ENCODE measurements at places on chromosomes 13 and 19.
A peak's percentile ranks its signal among the peaks of the same experiment; 100 is the strongest.

- H3K4me1 ChIP-seq, result no peaks in the 10 kb centered on the region
- no peaks in the 10 kb centered on the region for H3K27me3 ChIP-seq
- DNase-seq, result no peak
- H3K36me3 ChIP-seq, result no peaks in the 10 kb centered on the region
- no peak overlapping the region for H3K4me3 ChIP-seq
Observed at GRCh38 chr13:93270769-93271742, 44.4 kb downstream of the GPC6 start.

DNA sequence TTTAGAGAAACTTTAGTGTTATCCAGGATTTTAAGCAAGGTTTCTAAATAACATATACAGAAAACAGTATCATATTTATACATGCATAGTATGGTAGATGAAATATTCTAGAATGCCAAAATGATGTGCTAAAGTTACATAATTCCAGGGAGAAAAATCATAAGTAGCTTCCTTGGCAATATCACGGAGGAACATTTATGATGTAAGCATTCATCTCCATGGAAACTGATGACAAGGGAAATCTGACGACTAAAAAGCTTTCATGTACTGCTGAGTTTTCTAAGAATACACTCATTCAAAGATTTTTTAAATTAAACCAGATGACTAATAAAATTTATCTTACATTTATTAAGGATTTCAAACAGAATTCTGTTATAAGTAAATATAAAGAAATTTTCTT lies 4.7 kb downstream of the TEX30 start:
- H3K36me3 ChIP-seq, result peaks cover 26% of the 10 kb centered on the region
- H3K27me3 ChIP-seq, result no peaks in the 10 kb centered on the region
- no peak for DNase-seq
- H3K27ac ChIP-seq, result no peak overlapping the region
- H3K4me1 ChIP-seq, result peaks cover 5% of the 10 kb centered on the region

- no peaks in the 10 kb centered on the region for H3K4me1 ChIP-seq
- no peaks in the 10 kb centered on the region for H3K36me3 ChIP-seq
- H3K27ac ChIP-seq, result no peak overlapping the region
- no peak overlapping the region for H3K4me3 ChIP-seq
- peaks cover 69% of the 10 kb centered on the region for H3K27me3 ChIP-seq
- no peak for DNase-seq
Observed at GRCh38 chr19:5448374-5448773, 6.8 kb upstream of the ZNRF4 start.

DNA sequence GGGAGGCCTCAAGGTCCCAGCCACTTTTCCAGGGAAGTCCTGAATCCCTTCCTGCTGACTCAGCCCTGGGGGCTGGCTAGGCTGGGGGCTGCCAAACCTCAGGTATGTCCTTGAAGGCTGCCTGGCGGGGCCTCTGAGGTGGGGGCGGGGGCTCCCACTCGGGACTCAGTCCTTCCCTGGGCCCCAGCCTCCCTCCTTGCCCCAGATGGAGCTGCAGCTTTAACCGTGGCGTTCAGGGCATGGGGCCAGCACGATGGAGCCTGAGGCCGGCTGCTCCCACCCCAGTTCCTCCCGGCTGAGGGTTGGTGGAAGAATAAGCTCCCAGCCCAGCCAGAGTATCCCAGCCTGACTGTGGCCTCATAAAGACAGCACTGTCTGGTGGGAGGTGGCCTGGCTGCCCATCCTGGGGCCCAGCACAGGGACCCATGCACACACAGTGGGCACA lies 12.4 kb downstream of the CILP2 start:
- no peak for DNase-seq
- H3K4me3 ChIP-seq, result no peak overlapping the region
- H3K4me1 ChIP-seq, result peaks cover 6% of the 10 kb centered on the region
- H3K27me3 ChIP-seq, result no peaks in the 10 kb centered on the region
- H3K27ac ChIP-seq, result no peak overlapping the region

DNA sequence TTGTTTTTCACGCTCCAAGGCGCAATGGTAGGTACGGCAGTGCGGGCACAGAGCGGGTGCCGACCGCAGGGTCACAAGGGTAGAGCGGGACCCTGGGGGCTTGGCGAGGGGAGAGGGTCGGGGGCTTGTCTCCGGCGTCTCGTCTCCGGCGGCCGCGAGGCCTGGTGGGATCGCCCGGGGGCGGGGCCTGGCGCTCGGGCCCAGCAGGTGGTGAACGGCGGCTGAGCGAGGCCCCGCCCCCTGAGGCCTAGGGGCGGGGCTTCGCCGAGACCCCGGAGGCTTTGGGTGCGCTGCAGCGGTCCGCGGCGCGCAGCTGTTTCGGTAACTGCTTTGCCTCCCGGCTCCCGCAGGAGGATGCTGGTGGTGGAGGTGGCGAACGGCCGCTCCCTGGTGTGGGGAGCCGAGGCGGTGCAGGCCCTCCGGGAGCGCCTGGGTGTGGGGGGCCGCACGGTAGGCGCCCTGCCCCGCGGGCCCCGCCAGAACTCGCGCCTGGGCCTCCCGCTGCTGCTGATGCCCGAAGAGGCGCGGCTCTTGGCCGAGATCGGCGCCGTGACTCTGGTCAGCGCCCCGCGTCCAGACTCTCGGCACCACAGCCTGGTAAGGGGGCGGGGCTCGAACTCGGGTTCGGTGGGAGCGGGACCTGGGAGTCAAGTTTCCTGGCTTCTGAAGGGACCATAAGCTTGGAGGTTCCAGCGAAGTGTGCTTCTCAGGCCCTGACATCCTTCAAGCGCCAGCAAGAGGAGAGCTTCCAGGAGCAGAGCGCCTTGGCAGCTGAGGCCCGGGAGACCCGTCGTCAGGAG lies at the start of gene TSEN34:
Gene TSEN34 (plus strand): TSS at position 298 of the 800 bp plus-strand sequence. CDS start 57 bp downstream, at position 355.
- no peak for DNase-seq
- H3K4me3 ChIP-seq, result peak within 1 kb of the TSS; percentile 75
- no peaks in the 10 kb centered on the region for H3K27me3 ChIP-seq

DNA sequence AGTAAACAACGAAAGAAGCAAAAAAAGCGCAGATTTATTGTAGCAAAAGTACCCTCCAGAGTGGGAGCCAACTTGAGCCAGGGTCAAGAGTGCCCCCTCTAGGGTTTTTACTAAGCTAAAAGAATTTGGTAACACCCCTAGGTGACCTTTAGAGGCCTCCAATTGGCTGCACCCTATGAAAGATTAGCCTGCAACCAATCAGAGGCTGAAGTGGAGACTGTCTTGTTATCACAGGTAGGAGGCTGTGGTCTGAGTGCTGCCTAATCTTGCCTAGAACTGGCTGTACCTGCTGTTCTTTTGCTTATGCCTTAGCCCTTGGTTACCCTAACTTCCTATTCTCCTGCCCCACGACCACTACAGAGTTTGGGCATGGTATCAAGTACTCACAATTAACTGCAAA lies 38.3 kb downstream of the ANKRD10 start:
- no peak overlapping the region for H3K4me3 ChIP-seq
- DNase-seq, result no peak
- peaks cover 14% of the 10 kb centered on the region for H3K36me3 ChIP-seq
